ENCODE measurements at places on chromosomes 12 and 14.

DNA sequence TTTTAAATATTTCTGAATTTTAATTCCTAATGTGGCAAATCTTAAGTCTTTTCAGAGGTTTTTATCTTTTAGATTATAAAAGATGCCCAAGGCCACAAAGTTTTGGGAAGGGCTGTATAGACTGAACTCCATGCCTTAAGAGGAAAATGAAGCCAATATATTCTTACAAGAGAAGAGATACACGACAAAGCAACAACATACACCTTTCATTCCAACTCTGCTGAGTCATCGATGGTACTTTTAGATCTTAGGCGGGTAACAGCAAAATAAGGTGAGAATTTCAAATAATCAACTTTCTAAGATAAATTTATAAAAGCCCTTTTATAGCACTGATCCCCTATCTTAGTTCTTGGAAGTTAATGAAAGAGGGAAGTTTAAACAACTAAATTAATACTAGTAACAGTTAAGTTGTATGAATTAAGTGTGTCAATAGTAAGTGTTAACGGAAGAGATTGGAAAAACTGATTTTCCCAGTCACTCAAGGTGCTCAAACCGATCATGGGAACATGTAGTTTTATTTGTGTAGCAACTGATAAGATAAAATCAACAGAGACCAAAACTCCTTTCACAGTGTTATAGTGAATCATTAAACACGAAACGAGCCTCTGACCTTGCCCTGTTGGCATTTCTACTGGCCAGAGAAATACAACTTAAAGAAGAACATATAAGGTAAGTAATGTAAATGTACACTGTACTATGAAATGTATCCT lies 18.8 kb upstream of the PIK3C2G start:
- DNase-seq = no peak

- DNase-seq = no peak
These were observed 27.0 kb upstream of the RCOR1 start for GRCh38 chr14:102565331-102565887.

DNA sequence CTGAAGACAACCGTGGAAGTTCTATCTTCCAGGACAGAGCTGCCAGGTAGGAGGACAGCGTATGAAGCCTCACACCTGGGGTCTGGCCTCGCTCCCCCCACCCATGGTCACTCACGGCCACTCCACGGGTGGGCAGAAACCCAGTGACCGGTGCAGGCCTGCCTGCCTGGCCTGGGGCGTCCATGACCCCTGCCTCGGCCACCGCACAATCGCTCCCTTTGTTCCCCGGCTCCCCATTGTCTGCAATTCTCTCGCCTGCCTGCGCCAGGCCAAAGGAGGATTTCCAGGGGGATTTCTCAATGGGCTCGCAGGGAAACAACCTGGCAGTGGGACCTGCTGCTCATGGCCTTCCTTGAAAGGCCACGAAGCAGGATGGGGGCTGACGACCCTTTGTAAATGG lies 22.6 kb downstream of the CCDC85C start:
- no peak for DNase-seq

- no peak for DNase-seq
These were observed 409.5 kb upstream of the LMO3 start for GRCh38 chr12:17015501-17015900.

DNA sequence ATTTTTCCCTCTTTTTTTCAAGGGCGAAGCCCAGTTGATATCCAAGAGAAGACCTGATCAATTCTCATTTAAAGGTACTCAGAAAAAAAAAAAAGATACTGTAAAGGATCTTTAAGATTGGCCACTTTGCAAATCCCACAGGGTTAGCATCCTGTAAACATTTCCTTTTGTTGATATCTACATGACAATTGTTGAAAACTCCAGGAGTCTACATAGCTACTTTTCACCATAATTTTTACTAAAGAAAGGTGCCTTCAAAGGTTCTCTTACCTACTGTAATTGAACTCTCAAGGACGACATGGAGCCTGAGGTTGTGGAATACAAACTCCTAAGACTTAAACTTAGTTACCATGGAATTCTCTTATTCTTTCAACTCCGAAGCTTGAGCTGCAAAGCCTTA lies 125.5 kb downstream of the HECTD4 start:
- DNase-seq = no peak

Measured in activated naive CD4-positive, alpha-beta T cell (primary cell).